NCI-H2171 (cell line): ENCODE measurements at places on chromosomes 16 and 17.

GRCh38 chr17:28748852-28749515, 5.2 kb downstream of the TRAF4 start:
- no peak for DNase-seq

DNA sequence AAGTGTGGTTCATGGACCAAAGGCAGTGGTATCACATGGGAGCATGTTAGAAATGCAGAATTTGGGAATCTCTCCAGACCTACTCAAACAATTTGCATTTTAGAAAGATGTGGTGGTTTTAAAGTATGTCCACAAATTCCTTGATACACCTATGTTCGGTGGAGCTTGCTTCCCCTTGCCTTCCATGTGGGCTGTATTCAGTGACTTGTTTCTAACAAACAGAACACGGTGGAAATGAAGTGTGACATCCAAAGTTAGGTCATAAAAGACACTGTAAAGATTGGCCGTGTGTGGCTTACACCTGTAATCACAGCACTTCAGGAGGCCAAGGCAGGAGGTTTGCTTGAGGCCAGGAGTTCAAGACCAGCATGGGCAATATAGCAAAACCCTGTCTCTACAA, 16.7 kb downstream of the COQ7 start:
- DNase-seq: no peak

GRCh38 chr17:43169561-43170139, 1.4 kb upstream of the NBR1 start:
- peak; percentile 41 for DNase-seq

GRCh38 chr17:73972901-73973300, 230.6 kb upstream of the RPL38 start:
- DNase-seq: no peak

DNA sequence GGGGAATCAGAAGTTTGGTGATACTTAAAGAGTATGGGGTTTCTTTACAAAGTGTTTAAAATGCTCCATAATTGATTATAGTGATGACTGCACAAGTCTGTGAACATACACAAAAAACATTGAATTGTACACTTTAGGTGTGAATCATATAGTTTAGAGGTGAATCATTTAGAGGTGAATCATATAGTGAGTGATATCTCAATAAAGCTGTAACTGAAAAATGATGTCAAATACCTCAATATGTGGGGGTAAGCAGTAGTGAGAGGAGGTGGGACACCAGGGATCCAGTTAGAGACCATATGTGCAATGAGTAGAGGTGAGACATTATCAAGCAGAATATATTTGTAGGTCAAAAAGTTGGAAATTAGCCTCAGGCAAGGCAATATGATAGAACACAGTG, 264.5 kb downstream of the PMP22 start:
- no peak for DNase-seq

- DNase-seq: no peak
Measured at GRCh38 chr17:17172990-17173389, 33.1 kb downstream of the PLD6 start.

DNA sequence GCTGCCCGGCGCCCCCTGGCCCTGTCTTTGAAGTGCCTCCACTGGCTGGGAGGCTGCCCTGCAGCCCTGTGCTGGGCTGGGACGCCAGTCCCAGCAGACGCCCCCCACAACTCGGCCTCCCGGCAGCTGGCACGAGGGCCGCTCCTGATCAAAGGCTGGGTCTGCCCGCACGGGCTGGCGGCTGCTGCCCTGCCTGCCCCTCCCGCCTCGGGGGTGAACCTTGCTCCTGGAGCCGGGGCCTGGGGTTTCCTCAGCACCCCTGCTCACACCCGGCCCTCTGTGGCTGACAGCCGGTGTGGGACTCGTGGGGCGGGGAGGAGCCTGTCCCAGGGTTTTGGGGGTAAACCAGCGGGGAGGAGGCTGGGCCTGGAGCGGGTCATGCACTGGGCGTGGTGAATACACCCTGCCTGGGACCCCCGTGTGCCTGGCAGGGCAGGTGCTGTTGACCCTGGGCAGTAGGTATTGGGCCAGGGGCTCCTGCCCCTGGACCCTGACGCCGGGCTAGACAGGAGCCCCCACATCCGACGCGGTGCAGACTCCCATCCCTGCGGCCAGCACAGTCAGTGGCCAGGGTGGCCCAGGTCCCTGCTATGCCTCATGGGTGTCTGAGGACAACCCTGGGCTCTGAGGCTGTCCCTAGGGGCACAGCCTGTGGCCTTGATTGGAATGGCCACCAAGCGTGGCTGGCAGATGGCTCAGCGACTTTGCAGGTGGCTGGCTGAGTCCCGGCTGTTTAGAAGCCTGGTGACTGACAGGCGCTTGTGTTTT, 21.7 kb downstream of the CENPX start:
- peak; percentile 61 for DNase-seq

GRCh38 chr17:5354886-5355415, 64.5 kb downstream of the NUP88 start:
- no peak for DNase-seq

DNA sequence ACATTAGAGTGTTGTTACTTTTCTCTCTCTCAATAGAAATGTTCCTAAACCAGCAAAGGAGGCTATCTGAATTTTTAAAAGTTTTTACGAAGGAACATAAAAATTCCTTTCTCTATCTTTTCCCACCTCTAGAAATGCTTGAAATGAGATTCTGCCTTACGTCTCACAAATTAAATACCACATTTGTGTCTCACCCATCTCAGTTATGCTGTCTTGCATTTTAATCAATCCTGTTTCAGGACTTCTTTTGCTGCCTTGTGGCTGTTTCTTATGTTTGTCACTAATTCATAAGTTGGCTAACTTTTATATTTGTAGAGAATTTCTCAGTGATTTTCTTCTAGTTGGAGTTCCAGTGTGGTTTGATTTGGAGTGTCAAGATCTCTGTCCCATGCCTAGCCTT, 3.5 kb downstream of the OMG start:
- DNase-seq: no peak

- no peak for DNase-seq
Measured at GRCh38 chr16:86798247-86799041, 220.1 kb downstream of the FOXL1 start.

- DNase-seq: no peak
Measured at GRCh38 chr17:59769887-59770286, 62.4 kb downstream of the VMP1 start.

DNA sequence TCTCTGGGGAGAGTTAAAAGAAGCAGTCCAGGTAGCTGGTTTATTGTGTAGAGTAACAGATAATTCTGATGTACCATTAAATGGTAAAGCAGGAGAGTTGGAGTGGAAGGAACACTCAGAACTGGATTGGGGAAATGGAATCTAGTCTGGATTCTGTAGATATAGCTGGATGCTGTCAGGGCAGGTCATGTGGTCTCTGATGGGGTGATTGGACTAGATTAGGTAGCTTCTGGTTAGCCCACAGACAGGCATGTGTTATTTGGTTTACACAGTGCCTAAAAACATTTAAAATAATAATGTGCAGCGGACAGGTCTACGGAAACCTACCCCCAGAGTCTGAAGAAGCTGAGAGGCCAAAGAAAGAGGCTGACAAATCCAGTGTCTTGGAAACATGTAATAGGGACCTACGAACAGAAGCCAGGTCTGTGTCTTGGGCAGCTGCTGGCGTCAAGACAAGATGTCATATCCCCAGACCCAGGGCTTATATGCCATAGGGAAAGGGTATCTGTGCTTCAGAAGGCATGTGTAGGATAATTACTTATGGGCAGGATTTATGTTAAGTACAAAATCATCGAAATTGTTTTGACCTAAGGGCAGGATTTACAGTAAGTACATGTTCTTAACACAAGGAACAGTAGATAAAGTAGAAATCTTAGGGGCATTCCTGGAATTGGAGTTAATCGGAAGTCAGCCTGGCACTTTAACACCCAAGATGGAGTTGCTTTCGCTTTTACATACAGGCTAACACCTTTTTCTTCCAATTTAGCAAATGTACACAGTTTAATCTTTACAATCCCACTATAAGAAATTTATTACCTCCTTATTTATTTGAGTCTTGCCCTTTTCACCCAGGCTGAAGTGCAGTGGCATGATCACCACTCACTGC, 12.4 kb downstream of the LUC7L3 start:
- no peak for DNase-seq

GRCh38 chr16:27224271-27224737, 21.0 kb downstream of the KDM8 start:
- no peak for DNase-seq

- DNase-seq: no peak
Measured at GRCh38 chr17:79003661-79004411, 5.7 kb downstream of the CANT1 start.

- DNase-seq: no peak
Measured at GRCh38 chr17:39929646-39930407, 2.3 kb downstream of the LRRC3C start.

DNA sequence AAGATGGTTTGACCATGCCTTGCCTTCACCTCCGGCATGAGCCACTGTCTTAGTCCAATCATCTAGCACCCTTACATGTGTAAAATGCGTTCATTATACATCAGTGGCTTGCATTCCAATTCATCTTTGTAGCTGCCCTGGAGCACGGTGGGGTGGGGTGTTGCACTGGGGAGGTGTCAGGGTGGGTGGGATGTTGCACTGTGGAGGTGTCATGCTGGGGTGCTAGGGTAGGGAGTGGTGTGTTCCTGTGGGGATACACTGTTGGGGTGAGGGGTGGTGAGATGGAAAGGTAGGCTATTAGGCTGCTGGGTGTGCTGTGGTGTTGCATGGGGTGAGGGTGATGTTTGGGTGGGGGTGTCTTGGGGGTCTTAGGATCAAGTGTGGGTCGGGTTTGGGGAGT, 47.0 kb downstream of the NLRC5 start:
- DNase-seq: no peak

- no peak for DNase-seq
Measured at GRCh38 chr17:17556671-17557070, 34.8 kb downstream of the PEMT start.

GRCh38 chr16:71214746-71215381, 15.7 kb downstream of the HYDIN start:
- DNase-seq: no peak

- DNase-seq: no peak
Measured at GRCh38 chr17:56108811-56109284, 44.4 kb upstream of the ANKFN1 start.

DNA sequence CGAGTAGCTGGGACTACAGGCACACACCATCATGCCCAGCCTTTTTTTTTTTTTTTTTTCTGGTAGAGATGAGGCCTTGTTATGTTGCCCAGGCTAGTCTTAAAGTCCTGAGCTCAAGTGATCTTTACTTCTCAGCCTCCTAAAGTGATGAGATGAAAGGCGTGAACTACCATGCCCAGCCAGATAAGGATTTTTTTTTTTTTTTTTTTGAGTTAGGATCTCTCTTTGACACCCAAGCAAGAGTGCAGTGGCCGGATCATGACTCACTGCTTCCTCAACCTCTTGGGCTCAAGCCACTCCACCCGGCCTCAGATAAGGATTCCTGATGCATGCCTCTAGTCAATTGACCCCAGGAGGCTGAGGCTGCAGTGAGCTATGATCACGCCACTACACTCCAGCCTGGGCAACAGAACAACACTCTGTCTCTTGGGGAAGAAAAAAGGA, 11.2 kb upstream of the PLEKHG4 start:
- no peak for DNase-seq

- DNase-seq: no peak
Measured at GRCh38 chr17:8823279-8823678, 24.1 kb upstream of the MFSD6L start.

DNA sequence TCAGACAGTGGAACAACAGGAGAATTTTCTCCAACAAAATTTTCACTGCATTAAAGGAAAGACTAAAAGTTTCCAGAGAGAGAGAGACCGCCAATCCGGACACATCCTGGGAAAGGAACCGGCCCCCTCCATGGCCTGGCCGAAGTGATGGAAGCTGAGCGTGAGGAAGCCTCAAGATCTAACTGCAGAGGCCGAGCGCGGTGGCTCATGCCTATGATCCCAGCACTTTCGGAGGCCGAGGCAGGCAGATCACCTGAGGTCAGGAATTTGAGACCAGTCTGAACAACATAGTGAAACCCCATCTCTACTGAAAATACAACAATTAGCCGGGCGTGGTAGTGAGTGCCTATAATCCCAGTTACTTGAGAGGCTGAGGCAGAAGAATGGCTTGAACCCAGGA, 3.9 kb downstream of the CTRB2 start:
- no peak for DNase-seq

GRCh38 chr17:50872710-50873424, 6.7 kb upstream of the TOB1 start:
- no peak for DNase-seq

- DNase-seq: no peak
Measured at GRCh38 chr17:62981933-62982332, 15.9 kb downstream of the TANC2 start.

GRCh38 chr16:80563066-80563465, 22.3 kb downstream of the DYNLRB2 start:
- no peak for DNase-seq

- DNase-seq: no peak
Measured at GRCh38 chr16:70597135-70597835, 49.1 kb upstream of the IL34 start.

- DNase-seq: no peak
Measured at GRCh38 chr16:874366-875181, 74.0 kb upstream of the GNG13 start.

DNA sequence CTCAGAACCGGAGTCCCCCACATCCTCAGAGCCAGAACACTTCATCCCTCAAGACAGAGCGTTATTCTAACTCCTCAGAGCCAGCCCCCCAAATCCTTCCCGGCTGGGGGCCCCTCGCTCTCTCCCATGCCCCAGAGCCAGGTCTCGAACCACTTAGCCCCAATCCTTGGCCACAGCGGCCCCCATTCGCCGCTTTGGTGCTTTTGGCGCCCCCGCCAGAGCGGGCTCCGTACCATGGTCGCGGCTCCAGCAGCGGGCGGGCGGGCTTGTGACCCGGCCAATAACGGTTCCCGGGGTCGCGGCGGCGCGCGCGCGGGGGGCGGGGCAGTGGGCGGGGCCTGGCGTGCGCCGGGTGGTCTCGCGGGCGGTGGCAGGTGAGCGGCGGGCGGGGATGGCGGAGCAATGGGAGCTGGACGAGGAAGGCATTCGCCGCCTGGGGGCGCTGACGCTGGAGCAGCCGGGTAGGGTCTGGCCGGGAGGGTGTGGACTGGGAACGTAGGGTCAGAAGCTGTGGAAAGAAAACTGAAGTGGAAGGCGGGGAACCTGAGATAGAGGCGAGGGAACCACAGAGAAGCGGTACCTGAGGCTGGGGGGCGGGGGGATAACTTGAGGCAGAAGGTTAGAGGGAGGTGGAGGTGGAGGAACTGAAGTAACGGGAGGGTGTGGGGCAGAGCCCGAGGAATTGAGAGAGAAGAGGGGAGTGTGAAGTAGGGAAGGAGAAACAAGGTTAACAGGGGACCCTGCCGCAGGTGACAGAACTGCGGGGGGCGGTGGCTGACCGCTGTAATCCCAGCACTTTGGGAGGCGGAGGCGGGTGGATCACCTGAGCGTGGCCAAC, at the start of the genes KCTD19 and LRRC36:
Gene KCTD19 (minus strand): TSS at position 270 of the 838 bp plus-strand sequence. CDS start 34 bp downstream, at position 236.
Gene LRRC36 (plus strand): TSS at position 344 of the 838 bp plus-strand sequence. CDS start 48 bp downstream, at position 392.
- peak; percentile 64 for DNase-seq

- no peak for DNase-seq
Measured at GRCh38 chr17:64774888-64775540, 112.9 kb upstream of the SMURF2 start.

- DNase-seq: no peak
Measured at GRCh38 chr17:43609613-43610385, 51.9 kb downstream of the MEOX1 start.

GRCh38 chr16:78742501-78743283, 643.2 kb downstream of the WWOX start:
- DNase-seq: no peak
